Vagina (tissue), 2 donors: ENCODE measurements at places on chromosomes 4 and X.
A peak's percentile ranks its signal among the peaks of the same experiment; 100 is the strongest.

DNA sequence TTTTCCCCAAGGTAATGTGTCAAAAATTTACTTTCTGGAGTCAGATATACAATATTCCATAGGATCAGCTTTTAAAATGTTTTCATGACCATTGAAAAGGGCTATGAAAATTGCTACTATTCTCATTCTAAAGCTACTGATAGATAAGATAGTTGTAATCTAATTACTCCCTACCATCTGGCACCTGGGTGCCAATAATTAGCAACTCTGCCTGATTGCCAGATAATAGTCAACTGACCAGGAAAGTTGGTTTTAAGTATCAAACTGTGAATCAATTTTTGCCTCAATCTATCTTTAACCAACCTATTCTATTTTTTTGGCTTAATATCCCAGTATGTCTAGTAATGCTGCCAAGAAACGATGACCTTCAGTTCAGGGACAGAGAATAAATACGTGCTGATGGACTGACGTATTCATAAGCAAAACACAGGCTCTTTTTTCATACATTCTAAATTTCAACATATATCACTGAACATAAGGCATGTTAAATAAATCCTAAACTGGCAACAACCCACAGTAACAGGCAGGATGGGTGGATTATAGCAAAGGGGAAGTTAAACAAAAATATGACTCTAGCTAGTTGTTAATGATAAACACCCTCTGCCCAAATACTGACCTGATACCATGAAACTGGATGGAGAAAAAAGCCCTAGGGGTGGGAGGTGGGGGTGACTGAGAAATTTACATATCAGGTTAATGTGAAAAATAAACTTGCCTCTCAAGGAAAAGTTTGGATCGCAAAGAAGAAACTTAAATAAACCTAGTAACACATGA is 18.2 kb downstream of the SH3RF1 start:
- peaks cover 55% of the 10 kb centered on the region for H3K4me1 ChIP-seq
- H3K4me3 ChIP-seq, result no peak overlapping the region
- no peak overlapping the region for H3K27ac ChIP-seq
- H3K36me3 ChIP-seq, result no peaks in the 10 kb centered on the region
- no peaks in the 10 kb centered on the region for H3K27me3 ChIP-seq

GRCh38 chr4:14504162-14504561 is 498.1 kb upstream of the CPEB2 start:
- H3K4me1 ChIP-seq, result no peaks in the 10 kb centered on the region
- no peak overlapping the region for H3K4me3 ChIP-seq
- H3K27me3 ChIP-seq, result no peaks in the 10 kb centered on the region

DNA sequence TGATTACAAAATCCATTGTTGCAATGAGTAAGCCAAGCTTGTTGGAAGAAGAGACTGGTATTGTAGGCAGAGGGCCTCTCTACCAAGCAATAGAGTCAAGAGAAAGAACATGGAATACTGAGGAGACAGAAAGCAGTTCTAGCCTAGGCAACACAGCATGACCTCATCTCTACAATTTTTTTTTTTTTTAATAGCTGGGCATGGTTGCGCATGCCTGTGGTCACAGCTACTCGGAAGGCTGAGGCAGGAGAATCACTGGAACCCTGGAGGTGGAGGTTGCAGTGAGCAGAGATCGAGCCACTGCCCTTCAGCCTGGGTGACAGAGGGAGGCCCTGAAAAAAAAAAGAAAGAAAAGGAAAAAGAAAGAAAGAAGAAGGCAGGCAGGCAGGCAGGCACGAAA is 11.7 kb upstream of the ZBTB33 start:
- no peak for DNase-seq
- no peak overlapping the region for H3K4me3 ChIP-seq
- H3K27me3 ChIP-seq, result no peaks in the 10 kb centered on the region
- no peaks in the 10 kb centered on the region for H3K36me3 ChIP-seq
- H3K27ac ChIP-seq, result no peak overlapping the region
- peaks cover 7% of the 10 kb centered on the region for H3K4me1 ChIP-seq

GRCh38 chrX:40132751-40133150 is 35.0 kb upstream of the BCOR start:
- H3K4me1 ChIP-seq, result no peaks in the 10 kb centered on the region
- H3K27ac ChIP-seq, result peak overlapping the region; percentile 59
- no peak for DNase-seq
- H3K4me3 ChIP-seq, result no peak overlapping the region

- DNase-seq, result no peak
- no peak overlapping the region for H3K27ac ChIP-seq
- H3K4me1 ChIP-seq, result peaks cover 10% of the 10 kb centered on the region
These were observed 4.5 kb upstream of the MAML3 start for GRCh38 chr4:140158365-140159030.

- no peaks in the 10 kb centered on the region for H3K36me3 ChIP-seq
- H3K4me3 ChIP-seq, result no peak overlapping the region
- no peaks in the 10 kb centered on the region for H3K27me3 ChIP-seq
- DNase-seq, result no peak
- H3K4me1 ChIP-seq, result no peaks in the 10 kb centered on the region
These were observed 77.9 kb downstream of the TBL1X start for GRCh38 chrX:9542761-9543111.

- no peak overlapping the region for H3K27ac ChIP-seq
- H3K36me3 ChIP-seq, result no peaks in the 10 kb centered on the region
- H3K4me3 ChIP-seq, result no peak overlapping the region
- DNase-seq, result no peak
These were observed 100.5 kb downstream of the NAA11 start for GRCh38 chr4:79225360-79225759.

DNA sequence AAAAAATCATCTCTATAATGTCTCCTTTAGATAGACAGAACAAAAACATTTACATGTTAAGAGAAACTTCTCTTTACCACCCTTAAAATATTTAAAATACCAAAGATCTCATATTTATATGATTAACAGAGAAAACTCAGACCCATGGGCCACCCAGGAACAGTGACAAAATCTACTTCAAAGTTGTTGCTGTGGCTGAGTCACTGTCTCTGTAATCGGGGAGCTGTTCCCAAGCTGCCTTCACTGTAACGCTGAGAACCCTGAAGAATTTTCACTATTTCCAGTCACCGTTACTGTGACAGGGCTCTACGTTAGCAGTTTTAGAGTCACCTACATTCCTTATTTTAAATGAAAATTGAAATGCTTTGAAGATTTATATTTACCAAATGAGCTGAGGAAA is 9.0 kb upstream of the DAPP1 start:
- no peaks in the 10 kb centered on the region for H3K4me1 ChIP-seq
- no peaks in the 10 kb centered on the region for H3K36me3 ChIP-seq
- DNase-seq, result no peak
- H3K27ac ChIP-seq, result no peak overlapping the region

- H3K27me3 ChIP-seq, result no peaks in the 10 kb centered on the region
- H3K4me1 ChIP-seq, result no peaks in the 10 kb centered on the region
- H3K4me3 ChIP-seq, result no peak overlapping the region
- H3K27ac ChIP-seq, result no peak overlapping the region
- H3K36me3 ChIP-seq, result no peaks in the 10 kb centered on the region
These were observed 33.9 kb upstream of the CDX4 start for GRCh38 chrX:73412930-73413329.

DNA sequence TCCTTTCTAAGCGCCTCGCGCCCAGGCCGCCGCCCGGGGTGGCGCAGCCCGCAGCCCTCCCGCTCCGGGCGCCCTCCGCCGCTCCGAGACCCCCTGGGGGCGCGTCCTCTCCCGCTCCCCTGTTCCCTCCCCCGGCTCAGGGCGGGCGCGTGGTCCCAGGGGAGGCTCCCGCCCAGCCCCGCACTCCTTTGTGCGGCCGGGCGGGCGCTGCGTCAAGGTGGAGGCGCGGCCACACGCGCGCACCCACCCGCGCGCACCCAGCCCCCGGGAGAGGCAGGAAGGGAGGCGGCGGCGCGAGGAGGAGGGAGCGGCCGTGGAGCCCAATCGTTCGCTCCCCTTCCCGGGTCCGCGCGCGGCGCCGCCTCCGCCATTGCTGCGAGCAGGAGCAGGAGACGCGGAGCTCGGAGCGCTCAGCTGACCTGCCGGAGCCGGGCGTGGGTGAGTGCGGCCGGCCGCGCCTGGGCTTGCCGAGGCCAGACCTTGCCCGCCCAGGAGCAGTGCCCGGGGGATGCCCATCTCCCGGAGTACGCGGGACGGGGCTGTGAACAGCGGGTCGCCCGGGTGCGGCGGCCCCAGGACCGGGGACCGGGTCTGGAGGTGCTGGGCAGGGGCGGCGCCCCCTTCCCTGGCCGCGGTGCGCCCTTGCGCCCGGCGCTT is at the start of gene NSG1:
Gene NSG1, plus strand, starts transcription at position 367 of the 657 bp plus-strand sequence. CDS start 528 bp downstream, outside the sequence.
- peak within 1 kb of the TSS; percentile 60 for H3K4me3 ChIP-seq
- DNase-seq, result no peak
- H3K36me3 ChIP-seq, result no peaks in the 10 kb centered on the region
- peaks cover 32% of the 10 kb centered on the region for H3K4me1 ChIP-seq
